ENCODE measurements at places on chromosomes 5 and 9. TPM values are rescaled to one million over a fixed set of nuclear protein-coding genes. Genes with fewer than 3 reads are reported as not detected.

DNA sequence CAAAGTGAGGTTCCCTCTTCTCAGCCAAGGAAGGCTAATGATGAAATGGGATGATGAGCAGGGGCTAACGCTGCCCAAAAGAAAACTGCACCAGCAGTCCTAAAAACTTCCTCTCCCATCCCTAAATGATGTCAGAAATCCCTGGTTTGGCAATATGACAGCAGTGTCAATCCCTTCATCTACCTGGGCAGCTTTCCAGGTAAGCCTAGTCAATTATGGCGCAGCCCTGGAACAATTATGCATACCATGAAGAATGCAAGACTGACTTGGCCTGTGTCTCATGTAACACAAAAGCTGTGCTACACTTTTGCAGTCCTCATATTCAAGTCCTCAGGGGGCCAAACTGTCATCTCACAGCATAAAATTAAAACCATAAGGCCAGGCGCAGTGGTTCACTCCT lies 7.0 kb downstream of the DMGDH start:
- no peak for DNase-seq

DNA sequence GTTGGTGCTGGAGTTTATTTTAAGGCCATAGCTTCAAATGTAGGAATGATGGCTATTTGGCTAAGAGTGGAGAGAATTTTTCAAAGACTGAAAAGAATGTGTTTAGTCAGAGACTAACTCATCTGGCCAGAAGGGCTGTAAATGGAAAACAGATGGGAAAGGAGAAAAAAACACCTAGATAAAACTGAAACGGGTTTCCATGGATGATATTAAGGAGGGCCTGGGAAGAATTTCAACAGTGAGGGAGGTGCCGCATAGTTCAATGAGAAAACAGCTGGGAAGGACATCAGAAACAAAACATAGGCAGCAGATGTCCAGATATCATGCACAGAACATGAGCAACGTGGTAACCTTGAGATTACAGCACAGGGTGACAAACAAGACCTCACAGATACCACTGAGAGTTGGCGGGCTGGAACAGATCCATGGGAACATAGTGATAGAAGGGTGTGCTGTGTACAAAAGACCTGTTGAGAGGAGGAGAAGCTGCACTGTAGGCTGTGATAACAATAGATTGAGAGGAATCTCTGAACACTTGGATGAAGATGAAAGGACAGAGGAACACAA lies 31.2 kb upstream of the RAD23B start:
- no peak for DNase-seq

DNA sequence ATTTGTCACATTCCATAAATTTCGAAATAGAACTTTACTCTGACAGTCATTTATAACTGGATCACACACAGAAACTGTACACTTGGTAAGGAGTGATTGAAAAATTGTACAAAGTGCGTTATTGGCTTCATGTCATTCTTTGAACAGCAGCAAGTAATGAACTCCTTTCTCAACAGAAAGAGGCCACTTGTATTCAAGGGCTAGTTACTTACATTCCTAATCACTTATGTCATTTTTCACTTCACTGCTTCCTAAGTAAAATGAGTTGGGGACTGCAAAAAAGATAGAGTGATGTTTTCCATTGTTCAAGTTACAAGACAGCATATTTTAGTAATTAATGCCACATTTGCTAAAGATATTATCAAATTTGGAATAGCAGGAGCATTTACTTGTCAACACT lies 893.2 kb downstream of the DTWD2 start:
- no peak for DNase-seq

DNA sequence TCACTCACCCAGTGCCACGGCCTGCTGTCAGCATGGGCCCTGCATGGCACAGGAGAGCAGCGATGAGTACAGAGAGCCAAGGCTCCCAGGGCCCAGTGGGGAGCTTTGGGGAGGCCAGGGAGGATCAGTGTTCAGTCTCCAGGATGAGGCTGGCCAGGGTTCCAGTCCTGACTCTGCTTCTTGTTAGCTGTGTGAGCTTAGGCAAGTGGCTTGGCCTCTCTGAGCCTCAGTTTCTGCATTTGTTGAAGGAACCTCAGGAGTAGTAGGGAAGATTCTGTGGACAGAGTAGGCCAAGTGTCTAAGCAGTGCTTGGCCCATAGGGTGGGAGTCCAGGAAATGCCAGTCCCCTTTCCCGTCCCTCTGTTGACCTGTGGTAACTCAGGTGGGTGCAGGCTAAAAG lies 39.5 kb downstream of the ERGIC1 start:
- no peak for DNase-seq

DNA sequence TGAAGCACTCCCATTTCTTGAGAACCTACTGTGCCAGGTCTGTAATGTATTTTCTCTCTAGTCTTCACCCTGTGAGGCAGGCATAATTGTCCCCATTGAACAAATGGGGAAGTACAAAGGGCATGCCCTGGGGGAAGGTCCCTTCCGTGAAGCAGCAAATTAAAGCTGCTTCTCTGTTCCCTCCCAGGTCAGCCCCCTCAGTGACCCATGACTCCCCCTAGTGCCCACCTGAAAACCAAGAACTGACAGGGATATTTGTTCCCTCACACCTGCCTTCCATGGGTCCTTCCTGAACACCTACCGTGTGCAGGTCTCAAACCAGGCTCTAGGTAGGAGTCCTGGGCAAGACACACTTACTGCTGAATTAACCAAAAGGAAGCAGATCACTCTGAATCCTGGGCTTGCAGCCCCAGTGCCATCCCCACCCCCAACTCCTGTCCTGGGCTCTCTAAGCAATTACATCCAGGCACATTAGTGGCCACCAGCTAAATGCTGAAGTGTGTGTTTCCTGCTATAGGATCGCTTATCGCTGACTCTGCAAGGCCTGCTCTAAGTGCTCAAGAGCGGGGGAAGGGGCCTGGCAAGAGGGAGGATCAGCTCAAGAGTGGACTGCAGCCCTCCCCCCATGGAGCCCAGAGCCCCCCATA lies 254.8 kb downstream of the CDK5RAP2 start:
- DNase-seq: no peak

GRCh38 chr5:74624501-74624900 lies 16.0 kb downstream of the ENC1 start:
- peak; percentile 45 for DNase-seq

DNA sequence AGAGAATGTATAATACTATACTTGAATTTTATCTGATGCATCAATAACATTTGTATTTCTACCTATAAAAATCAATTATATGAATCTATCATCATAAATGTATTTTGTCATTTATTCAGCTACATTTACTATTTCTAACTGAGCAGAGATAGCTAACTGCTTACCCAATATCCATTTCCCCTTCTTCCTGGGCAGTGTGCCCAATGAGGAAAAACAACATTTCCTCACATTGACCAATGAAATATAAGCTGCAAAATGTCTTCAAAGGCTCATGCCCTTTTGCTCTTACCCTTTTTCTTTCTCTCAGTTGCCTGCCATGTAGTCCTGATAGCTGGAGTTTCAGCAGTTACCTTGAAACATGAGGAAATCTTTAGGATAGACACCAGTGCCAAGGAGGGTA lies 385.8 kb upstream of the PCSK5 start:
- no peak for DNase-seq

DNA sequence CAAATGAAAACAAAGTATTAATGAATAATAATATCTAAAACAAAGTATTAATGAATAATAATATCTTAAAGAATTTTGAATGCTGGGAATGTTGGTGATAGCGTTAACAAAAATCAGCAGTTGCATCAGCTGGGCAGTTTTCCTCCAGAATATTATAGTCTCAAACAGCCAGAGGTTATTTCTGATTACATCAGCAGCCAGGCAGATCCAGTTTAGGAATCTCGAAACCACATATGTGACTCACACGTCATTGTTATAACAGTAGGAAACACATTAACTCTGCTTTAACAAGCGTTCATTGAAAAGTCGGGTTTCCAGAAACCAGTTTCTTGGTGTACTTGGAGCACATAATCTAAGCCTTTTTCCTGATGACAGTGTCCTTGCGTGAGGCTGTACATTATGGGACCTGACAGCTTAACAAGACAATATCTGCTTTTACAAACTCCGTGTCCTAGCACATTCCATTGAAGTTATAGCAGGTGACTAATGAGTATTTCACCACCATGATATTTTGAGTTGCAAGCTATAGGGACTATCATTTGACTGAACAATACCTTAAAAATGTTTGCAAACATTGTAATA lies 559.5 kb upstream of the KLF4 start:
- DNase-seq: peak; percentile 95

FAXDC2 gene
- 0.90 TPM for total RNA-seq

FYB1 gene
- total RNA-seq: not detected
